ENCODE measurements at places on chromosomes 1 and 21. TPM values are rescaled to one million over a fixed set of nuclear protein-coding genes. Genes with fewer than 3 reads are reported as not detected.

Gene FOXO6
- total RNA-seq = 0.05 TPM

Gene BCAR3
- 51.5 TPM for total RNA-seq

Gene WNT4
- not detected for total RNA-seq

Gene CXADR
- 3.1 TPM for total RNA-seq

Gene ZNF593OS
- not detected for total RNA-seq

Gene SPRR1A
- not detected for total RNA-seq

Gene RNU1-4
- total RNA-seq = not detected

Gene ZNF648
- not detected for total RNA-seq

Gene PLA2G2F
- total RNA-seq = not detected

Gene NTNG1
- 0.94 TPM for total RNA-seq

Gene DPT
- total RNA-seq = not detected

Gene CLCA1
- not detected for total RNA-seq

Gene SLC2A5
- not detected for total RNA-seq

Gene ADCY10
- not detected for total RNA-seq

Gene NUP210L
- not detected for total RNA-seq

Gene RGS4
- 92.6 TPM for total RNA-seq

Gene ALX3
- not detected for total RNA-seq

Gene MATN1
- total RNA-seq = not detected

Gene AVPR1B
- not detected for total RNA-seq

Gene BOLA1
- 25.0 TPM for total RNA-seq

Gene TPTE
- not detected for total RNA-seq

Gene MMP23B
- 0.49 TPM for total RNA-seq

Gene PRKAB2
- total RNA-seq = 8.9 TPM

Gene ADPRS
- 84.1 TPM for total RNA-seq

Gene GNAT2
- 0.34 TPM for total RNA-seq

Gene SPATA1
- total RNA-seq = 0.25 TPM

Gene HEYL
- 0.07 TPM for total RNA-seq

Gene ZMYND12
- 0.34 TPM for total RNA-seq
